Stimulated activated CD4-positive, alpha-beta T cell treated with anti-CD3 and anti-CD28 coated beads, Interleukin-12 subunit alpha, Interleukin-12 subunit beta, amount 100 ng/mL, for 48 hours (primary cell): ENCODE measurements at places on chromosomes 7 and 10.

DNA sequence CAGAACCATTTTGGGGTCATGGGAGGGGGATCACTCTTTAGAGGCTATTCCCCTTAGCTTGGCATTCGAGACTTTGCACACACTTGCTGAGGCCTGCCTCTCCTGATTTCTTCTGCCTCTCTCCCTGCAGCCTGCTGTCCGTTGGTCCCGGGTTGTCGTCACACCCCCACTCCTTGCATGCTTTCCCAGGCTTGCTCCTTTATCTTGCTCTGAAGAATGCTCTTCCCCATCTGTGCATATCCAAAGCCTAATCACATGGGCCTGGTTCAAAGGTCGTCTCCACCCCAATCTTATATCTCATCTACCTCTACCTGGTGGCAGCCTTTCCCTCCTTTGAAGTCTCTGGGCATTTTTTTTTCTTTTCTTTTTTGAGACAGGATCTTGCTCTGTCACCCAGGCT, 24.3 kb upstream of the EMX2 start:
- DNase-seq = no peak

GRCh38 chr10:124174673-124175645, 81.6 kb upstream of the CHST15 start:
- no peak for DNase-seq

GRCh38 chr10:26881600-26882331, 21.0 kb upstream of the ABI1 start:
- no peak for DNase-seq

DNA sequence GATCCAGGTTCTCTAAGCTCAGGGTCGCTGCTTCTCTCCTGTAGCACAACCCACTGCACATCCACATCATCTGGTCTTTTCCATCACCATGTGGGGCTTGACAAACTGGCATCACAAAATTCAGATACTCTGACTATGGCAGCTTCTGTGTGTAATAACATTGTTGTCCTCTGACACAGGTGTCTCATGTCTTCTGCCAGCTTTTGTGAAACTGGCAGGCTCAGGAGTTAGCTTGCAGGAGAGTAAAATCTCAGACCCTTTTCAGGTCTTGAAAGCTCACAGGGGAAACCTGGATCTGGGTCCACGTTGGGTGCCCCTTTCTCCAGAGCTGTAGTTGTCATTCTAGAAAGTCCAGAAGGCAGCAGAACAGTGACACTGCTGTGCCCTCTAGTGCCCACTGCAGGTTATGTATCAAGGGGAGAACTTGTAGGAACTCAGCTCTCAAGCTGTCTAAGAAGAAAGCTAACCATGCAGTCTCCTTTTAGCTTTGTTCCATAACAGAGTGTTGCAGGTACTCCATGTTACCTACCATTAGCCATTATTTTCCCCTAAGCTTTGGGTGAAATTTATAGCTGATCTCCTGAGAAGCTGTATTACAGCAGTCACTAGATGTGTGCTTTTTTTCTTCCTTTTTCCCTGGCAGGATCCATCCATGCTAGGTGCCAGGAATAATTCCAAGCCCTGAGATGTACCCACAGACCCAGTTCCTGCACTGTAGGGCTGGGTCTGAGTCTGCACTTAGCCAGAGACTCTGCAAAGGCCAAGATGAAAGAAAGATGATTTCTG, 102.7 kb downstream of the ZNF248 start:
- DNase-seq = no peak

GRCh38 chr7:132518102-132518838, 58.0 kb downstream of the PLXNA4 start:
- no peak for DNase-seq

DNA sequence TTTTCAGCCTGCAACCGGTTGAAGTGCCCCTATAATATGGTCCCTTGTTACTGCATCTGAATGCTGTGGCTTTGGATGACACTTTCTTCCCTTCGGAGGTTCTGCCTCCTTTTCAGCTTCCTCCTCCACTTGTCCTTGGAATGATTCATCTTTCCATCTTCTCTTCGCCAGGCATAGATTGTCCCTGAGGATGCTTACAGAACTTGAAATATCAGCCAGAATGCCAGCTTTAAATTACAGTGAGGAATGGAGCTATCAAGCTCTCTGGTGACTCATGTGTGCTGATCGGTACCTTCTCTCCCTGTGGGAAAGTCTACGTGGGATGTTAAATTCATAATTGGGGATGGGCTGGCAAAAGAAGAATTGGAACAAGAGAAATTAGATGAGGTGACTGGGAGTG, 45.9 kb upstream of the PDK4 start:
- no peak for DNase-seq

GRCh38 chr10:105700218-105700617, 1059.1 kb downstream of the SORCS3 start:
- DNase-seq = no peak

- no peak for DNase-seq
These were observed 51.6 kb upstream of the AQP1 start for GRCh38 chr7:30859940-30860496.

- no peak for DNase-seq
These were observed 13.5 kb upstream of the GPR85 start for GRCh38 chr7:113100121-113100603.

DNA sequence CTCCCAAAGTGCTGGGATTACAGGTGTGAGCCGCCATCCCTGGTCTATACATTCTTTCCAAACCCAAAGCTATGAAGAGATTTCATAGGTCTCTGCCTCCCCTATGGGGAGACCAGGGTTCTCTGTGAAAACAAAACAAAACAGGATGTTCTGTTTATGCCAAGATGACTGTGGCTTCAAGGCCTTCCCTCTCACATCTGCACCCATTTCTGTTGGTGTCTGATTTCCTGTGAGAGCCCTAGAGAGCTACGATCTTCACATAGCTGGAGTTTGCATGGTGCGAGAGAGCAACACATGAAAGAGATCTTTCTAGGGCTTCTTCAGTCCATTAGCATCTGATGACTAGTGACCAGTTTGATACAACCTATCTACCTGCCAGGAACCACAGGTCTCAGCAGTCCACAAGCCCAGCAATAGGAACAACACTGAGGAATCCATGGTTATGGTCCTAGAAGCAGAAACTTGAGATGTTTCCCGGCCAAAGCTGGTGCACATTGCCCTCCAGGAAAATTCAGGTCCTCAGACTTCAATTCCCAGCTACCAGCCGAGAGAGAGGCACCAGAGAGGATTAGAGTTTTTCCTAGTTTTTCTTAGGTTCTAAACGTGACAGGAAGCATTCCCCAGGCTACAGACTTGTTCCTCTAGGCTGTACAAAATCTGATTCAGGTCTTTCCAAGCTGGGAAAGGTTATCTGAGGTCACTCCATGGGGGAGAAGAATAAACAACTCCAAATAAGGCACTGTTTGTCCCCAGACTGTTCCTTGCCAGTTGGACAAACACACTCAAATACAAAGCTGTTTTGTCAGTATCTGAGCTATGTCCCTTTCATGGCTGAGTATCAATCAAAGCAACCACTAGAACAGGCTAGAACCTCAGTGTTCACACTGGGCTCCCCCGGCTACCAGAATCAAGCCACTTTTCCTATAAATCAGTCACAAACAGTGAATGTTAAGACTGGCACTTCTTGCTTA, 259.7 kb downstream of the CALN1 start:
- no peak for DNase-seq

DNA sequence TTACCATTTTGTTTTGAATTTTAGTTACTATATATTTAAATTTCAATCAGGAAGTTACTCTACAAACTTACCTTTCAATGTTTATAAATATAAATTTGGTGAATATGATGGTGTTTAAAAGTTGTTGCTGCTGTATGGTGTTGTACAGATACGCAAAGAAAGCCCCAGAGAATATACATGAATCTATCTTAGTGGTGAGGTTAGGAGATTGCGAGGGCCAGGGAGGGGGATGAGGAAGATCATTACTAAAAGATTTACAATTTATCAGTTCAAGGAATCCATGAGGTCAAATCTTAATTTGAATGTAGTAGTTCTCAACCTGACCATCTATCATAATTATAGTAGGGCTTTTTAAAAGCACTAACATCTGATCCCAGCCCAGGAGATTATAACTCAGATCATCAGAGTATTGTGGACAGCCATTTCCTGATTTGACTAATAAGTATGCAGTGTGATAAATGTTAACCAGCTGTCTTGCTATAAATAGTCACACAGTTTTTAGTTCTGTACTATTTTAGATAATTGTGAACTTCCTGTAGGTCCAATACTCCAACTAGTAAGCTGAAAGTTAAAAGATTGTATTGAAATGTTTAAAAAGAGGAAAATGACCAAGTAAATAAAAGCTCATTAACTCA, 23.6 kb downstream of the FAM3C start:
- DNase-seq = no peak

DNA sequence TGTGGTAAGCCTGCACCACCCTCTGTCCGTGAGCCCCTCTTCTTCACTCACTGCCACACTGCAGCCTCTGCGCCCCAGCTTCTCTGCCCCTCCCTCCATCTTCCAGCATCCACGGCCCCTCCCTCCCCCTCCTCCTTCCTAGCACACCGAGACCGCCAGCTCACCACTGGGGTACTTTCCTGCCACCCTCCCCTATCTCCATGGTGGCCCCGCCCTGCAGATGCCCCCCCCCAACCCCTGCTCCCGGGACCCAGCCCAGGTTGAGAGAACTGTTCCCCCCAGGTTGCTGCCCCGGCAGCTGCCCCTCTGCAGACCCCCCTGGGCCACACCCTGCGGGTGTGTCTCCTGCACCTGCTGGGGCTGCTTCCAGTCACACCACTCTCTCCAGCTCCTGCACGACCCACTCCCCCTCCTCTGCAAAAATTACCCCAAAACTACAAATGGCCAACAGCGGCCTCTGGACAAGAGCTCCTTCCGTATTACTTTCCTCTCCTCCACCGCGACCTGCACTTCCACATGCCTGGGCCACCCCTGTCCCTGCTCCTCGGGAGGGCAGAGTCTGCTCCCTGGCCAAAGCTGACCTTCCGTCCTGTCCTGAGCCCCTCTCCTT, 209.2 kb upstream of the PPP2R2D start:
- DNase-seq = no peak

DNA sequence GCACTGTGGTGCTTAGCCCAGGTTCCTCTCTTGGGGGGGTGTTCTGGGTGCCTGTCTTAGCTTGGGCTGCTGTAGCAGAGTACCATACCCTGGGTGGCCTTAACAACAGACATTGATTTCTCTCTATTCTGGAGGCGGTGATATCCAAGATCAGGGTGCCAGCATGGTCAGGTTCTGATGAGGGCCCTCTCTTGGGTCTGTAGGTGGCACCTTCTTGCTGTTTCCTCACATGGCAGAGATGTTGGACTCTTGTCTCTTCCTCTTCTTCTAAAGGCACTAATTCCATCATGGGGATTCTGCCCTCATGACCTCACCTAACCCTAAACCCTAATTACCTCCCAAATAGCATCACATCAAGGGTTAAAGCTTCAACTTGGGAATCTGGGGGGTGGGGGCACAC, 19.9 kb upstream of the CRHR2 start:
- DNase-seq = no peak

DNA sequence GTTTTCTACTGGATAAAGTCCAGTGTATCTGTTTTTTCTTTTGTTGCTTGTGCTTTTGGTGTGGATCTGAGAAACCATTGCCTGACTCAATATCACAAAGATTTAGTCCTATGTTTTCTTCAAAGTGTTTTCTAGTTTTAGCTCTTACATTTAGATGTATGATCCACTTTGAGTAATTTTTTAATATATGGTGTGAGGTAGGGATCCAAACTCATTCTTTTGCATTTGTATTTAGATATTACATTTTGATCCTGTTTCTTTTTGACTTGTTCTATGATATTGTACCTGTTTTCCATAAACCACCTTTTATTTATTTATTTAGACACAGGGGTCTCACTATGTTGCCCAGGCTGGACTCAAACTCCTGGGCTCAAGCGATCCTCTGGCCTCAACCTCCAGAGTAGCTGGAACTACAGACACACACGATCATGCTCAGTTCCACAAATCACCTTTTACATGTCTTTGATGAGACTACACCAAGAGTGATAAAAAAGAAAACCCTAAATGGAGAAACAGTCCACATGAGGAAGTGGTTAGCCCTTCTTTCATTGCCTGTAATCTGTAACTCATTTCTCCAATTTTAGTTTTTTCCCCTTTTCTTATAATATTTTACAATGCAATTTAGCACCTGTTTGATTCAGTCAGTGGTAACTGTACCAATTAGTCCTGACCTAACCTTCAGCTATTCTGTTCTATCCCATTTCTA, 86.0 kb downstream of the SLC37A3 start:
- no peak for DNase-seq

GRCh38 chr7:18040196-18040595, 12.6 kb upstream of the PRPS1L1 start:
- no peak for DNase-seq

DNA sequence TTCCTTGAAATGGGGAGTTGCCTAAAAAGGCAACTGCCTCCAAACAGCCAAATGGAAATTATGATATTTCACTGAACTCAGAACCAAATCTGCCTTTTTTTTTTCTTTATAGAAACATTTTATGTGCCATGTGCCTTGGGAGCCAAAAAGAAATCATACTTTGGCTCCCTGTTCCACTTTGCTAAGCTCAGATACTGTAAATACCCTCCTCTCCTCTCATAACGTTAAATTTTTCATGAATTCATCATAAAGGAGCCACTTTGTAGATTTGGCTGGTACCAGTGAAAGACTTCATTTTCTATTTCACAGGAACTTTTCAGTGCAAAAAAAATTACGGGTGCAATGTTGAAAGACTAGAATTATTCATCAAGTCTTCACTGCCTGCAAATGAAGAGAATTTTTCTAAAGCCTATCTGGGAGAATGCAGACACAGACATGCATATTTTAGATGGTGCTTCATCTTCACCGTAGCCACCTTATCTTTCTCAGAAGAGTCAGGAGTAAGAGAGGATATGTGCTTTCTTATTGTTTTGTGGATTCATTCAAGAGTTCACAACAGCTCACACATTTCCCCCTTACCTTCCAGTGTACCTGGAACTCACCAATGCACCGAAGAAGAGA, 742.3 kb upstream of the GALNT17 start:
- no peak for DNase-seq

- no peak for DNase-seq
These were observed 15.4 kb downstream of the NFE2L3 start for GRCh38 chr7:26167303-26167934.

DNA sequence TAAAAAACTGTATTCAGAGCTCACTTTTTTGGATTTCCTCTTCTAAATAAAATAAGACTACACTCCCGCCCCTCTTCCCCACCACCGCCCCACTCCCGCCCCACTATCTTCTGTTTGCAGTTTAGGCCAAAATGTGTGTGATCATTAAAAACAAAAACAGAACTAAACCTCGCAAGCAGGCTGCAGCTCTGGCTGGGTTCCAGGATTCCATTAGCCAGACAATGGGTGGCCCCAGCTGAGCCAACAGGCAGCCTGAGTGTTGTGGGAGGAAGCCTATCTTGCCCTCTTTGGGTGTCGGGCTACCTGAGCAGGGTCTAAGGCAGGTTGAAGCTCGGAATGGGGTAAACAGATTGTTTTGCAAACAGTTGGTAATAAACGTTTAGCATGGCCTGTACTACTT, 41.7 kb downstream of the ARL4A start:
- DNase-seq = no peak

GRCh38 chr7:67413670-67414069, 417.0 kb downstream of the TYW1 start:
- DNase-seq = no peak

- DNase-seq = no peak
These were observed 97.5 kb upstream of the CCDC6 start for GRCh38 chr10:60003651-60004523.

- DNase-seq = no peak
These were observed 171.9 kb downstream of the ARID5B start for GRCh38 chr10:62073429-62073828.
